ENCODE measurements at places on chromosomes 16 and 17.

DNA sequence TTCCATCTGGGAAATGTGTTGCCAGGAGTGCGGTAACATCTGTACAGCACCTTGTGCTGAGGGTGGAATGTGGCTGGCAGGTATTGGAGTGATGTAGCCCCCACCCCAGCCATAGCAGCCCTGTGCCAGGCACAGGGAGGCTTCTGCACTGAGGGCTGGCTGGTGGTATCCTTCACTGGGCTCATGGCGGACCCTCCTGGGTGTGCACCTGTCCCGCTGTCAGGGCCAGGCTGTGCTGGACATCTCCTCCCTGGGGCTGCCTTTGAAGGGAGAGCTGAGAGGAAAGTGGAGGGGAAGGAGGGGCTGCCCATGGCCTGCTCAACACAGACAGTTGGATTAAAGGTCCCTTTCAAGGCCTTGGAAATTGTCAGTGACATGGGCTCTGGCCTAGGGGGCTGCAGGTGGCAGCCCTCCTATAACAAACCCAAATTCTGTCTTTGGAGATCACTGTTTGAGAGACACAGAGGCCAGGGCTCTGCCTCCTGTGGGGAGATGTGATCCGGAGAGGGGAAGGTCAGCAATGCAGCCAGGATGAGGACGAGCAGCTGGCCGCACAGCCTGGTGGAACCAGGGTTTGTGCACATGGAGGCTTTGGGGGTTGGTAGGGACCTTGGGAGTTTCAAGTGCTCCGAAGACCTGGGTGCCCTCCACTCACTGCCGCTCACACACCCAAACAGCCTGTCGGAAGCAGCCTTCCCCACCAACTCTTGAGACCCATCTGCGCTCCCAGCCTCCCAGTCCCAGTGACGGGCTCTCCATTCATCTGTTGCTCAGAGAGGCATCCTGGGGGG is 22.8 kb downstream of the NKD1 start:
- DNase-seq: no peak

- DNase-seq: no peak
Measured at GRCh38 chr16:48565752-48566151, 44.2 kb downstream of the N4BP1 start.

GRCh38 chr17:3678095-3678820 is 9.6 kb downstream of the EMC6 start:
- DNase-seq: no peak

DNA sequence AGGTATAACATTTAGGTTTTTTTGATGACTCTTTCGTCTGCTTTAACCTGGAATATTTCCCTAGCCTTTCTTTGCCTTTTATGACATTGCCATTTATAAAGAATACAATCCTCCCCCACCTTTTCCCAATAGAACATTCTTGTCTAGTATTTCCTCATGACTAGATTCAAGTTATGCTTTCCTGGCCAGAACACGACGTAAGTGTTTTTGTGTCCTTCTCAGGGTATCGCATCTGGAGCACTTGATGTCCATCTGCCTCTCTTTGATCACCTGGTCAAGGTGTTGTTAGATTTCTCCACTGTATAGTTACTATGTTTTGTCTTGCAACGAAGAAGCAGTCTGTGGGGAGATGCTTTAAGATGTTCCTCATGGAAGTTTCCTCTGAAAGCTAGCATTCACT is 87.4 kb downstream of the MSI2 start:
- DNase-seq: no peak

DNA sequence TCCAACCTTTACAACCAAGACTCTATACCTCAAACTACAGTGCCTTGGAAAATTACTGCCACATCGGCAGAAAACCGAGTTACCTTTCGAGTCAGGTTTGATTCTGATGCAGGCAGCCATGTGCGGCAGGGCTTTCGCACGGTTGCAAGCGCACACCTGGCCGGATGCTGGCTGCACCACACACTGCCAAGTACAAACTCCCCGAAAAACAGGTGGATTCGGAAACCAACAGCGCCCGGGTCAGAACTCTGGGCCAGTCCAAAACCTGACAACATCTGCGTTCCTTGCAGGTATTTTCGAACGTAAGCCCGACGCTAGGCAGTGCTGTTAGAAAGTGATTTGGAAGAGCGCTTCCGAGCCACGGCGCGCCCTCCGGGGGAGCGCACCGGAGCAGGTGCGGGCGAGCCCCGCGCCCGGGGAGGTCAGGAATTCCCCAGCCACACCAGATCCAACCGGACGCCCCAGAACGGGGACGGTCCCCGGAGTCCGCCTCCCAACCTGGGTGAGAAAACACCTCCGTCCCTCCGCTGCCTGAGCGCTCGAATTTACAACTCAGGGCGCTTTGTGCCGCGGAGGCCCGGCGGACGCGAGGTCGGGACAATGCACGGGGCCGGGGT is 1.2 kb downstream of the USP7 start:
- no peak for DNase-seq

DNA sequence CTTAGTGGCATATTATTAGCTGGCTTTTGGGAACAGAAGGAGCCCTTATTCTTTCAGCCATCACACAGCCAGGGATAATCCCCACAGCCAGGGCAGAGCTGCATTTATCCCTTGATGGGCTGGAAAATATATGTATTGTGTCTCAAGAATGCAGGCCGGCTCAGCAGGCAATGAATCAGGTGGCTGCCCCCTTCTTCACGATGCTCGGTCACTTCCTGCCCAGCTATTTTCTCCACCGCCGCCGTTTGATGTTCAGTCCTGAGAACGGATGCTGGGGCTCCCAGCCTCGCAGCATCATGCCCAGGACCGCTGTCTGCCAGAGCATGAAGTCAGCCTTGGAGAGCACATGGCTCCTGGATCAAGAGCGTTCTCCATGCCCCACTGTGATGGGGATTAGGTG is 4.3 kb upstream of the MYH3 start:
- no peak for DNase-seq

DNA sequence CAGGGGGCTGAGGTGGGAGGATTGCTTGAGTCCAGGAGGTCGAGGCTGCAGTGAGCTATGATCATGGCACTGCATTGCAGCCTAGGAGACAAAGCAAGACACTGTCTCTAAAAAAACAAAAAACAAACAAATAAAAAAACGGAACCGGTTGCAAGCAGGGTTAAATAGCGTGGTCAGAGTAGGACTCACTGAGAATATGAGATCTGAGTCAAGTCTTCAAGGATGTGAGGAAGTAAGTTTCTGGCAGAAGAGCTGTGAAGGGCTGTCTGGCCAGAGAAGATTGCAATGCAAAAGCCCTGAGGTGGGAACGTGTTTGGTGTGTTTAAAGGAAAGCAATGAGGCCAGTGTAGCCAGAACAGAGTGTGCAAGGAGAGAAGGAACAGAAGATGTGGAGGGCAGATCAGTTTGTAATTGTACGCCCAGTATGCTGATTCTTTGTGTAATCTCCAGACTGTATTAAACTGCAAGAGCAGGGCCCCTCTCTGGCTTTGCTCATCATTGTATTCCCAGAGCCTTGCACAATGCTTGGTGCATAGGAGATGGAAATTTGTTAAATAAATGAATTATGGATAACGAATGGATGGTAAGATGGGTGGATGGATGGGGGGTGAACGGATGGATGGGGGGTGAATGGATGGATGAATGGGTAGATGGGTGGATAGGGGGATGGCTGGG is 6.3 kb downstream of the G6PC1 start:
- DNase-seq: no peak

DNA sequence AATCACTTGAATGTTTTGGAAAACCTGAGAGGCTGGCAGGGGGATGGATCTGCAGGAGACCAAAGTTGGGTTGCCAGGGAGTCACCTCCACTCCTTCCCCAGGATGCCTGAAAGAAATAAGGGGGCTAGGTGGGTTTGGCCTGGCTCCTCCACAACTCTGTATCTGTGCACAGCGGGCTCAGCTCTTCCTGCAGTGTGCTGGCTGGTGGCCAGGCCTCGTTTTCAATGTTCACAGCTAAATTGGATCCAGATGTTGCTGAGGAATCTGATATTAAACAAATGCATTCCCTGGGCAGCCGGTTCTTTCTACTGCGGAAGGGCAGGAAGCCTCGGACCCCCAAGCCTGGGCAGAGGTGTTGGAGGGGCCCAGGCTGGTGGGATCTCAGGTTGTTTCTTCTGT is 106.2 kb downstream of the N4BP1 start:
- DNase-seq: no peak

- DNase-seq: peak; percentile 43
Measured at GRCh38 chr16:89378947-89379771, 111.2 kb downstream of the ANKRD11 start.

- no peak for DNase-seq
Measured at GRCh38 chr16:83338941-83339340, 468.8 kb upstream of the HSBP1 start.

GRCh38 chr16:71367241-71367976 is 8.9 kb downstream of the CALB2 start:
- DNase-seq: peak; percentile 60

DNA sequence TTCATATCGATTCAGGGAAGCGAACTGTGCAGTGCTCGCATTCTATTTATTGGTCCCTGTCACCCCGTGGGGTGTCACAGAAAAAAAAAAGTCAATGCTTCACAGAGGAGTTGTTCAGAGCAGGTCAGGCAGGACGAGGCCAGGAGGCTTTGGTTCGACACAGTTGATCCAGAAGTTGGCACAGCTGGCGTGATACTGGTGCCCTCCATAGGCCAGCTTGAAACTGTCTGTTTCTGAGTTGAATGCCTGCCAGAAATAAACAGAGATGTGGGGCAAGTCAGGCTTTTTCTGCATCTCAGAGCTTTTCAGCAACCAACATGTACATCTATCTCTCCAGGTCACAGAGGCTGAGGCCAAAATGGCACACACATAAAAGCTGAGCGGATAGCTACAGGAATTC is 29.1 kb downstream of the DUSP14 start:
- no peak for DNase-seq

DNA sequence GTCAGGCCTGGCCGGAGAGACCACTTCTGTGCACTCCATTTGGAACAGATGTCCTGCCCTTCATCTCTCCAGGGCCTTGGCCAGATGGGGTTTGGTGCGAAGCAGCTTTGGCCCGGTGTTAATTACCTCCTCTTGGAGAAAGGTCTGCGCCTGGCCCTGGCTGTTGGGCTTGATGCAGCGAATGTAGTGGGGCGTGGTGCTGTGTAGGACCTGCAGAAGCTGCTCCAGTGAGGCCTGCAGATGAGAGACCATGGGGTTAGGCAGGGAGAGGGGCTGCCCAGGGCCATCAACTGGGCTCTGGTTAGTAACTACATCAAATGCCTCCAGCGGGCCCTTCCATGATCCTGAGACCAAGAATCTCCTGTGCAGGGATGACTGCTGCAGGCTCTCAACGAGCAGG is 18.7 kb downstream of the ZNHIT3 start:
- DNase-seq: no peak

DNA sequence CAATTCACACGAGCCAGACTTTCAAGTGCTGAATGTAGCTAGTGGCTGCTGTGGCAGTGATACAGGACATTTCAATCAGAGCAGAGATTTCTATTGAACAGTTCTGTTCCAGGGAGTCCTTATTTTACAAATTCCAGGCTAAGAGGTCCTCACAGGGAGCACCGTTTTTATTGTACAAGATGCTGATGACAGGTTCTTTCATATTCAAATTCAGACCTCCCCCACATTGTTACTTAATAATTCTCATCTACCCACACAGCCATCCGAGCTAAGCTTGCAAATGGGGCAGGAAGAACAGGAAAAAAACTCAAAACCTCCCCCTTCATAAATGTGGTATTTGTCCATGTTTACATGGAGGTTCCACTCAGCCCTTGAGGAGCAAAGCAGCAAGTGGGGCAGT is 9.8 kb downstream of the GABARAPL2 start:
- no peak for DNase-seq

DNA sequence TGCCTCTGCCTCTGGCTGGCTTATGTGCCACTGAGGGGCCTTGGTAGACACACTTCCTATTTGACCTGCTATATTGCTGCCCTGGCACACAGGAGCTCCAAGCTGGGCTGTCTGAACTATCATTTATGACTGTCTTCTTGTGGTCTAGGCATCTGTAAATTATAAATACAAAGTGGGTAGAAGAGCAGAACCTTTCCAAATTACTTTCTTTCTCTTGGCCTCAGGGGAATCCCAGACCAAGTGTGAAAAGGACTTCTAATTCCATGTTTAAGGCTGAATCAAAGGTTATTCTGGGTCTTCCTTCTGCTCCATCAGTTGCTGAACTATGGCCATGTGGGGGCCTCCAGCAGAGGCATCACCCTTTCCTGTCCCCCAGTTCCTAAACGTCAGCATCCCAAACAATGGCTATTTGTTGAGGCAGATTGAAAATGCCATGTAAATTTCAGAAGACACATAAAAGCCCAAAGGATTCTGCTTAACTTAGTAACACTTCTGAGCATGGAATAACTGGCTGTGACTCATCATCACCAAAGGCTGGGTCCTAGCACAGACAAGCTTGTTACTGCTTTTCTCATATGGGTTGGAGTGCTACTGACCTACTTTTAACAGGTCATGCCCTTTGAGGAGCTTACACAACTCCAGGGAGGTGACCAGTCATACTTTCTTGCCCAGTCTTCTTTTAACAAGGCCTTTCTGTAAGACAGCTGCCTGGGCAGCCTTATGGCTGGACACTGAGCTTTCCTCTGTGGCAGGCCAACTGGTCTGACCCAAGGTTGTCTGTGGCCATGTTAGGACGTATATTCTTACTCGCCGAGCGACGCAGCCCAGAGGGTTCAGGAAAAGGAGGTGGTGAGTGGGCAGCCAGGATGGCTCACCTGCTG is 154.8 kb downstream of the VPS53 start:
- no peak for DNase-seq

DNA sequence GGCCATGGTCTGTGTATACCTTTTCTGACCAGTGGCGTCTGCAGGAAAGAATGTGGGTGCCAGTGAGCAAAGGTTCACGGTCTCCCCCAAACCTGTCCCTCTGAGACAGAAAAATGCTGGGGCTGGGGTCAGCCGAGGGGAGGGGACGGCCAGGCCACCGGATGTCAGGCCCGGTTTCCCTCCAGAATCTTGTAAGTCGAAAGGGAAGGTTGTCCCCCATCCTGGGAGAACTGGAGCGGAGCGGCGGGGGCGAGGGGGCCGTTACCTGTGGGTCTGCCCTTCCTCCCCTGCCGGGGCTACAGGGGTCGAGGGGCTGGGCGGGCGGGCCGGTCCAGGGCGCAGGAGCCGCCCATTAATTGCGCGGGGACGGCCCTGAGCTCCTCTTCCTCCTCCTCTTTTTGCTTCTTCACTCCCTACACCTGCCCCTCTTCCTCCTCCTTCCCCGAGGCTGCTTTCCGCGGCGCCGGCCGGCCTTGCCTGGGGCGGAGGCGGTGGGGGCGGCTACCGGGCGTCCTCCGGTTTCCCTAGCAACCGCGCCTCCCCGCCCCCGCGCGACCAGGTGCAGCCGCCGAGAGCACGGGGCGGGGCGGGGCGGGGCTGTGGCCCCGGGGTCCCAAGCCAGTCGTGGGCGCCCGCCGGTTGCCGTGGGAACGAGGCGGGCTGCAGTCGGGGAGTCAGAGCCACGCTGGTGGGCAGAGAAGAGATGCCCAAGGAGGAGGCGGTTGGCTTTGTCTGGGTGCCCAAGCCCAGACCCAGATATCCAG is at the start of gene MARCHF10:
Gene MARCHF10, minus strand, starts transcription at position 503 of the 764 bp plus-strand sequence. CDS start 6,579 bp downstream, outside the sequence.
- peak; percentile 64 for DNase-seq

DNA sequence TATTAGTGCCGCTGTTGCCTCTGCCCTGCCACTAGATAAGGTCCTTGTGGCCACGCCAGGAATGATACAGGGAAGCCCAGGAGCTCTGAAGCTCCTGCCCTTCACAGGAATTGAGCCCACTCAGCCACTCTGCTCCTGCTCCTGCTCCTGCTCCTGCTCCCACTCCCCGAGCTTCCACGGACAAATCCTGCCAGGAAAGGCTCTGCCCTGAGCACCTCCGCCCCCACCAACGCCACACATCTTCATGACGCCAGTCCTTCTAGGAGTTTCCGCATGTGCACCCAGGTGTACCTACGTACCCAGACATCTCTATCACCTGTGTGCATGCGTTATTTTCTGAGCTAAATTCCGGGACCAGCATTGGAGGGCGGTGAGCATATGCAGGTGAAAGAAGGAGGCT is 369.1 kb downstream of the C16orf95 start:
- no peak for DNase-seq

GRCh38 chr17:15893658-15894024 is 51.3 kb upstream of the ADORA2B start:
- no peak for DNase-seq

Measured in NCI-H510A treated with DMSO at 0.1 percent for 48 hours (cell line).